ENCODE measurements at places on chromosomes 4 and X. TPM values are rescaled to one million over a fixed set of nuclear protein-coding genes. Genes with fewer than 3 reads are reported as not detected.

DNA sequence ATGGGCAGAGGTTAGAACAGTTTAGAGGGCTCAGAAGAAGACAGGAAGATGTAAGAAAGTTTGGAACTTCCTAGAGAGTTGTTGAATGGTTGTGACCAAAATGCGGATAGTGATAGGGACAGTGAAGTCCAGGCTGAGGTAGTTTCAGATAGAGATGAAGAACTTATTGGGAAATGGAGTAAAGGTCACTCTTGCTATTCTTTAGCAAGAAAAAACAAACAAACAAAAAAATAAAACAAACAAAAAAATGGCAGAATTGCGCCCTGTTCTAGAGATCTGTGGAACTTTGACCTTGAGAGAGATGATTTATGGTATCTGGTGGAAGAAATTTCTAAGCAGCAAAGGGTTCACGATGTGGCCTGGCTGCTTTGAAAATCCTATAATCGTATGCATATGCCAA, 185.1 kb upstream of the SFRP2 start:
- no peak for DNase-seq

GRCh38 chr4:8765084-8765483, 106.6 kb downstream of the HMX1 start:
- DNase-seq = no peak

DNA sequence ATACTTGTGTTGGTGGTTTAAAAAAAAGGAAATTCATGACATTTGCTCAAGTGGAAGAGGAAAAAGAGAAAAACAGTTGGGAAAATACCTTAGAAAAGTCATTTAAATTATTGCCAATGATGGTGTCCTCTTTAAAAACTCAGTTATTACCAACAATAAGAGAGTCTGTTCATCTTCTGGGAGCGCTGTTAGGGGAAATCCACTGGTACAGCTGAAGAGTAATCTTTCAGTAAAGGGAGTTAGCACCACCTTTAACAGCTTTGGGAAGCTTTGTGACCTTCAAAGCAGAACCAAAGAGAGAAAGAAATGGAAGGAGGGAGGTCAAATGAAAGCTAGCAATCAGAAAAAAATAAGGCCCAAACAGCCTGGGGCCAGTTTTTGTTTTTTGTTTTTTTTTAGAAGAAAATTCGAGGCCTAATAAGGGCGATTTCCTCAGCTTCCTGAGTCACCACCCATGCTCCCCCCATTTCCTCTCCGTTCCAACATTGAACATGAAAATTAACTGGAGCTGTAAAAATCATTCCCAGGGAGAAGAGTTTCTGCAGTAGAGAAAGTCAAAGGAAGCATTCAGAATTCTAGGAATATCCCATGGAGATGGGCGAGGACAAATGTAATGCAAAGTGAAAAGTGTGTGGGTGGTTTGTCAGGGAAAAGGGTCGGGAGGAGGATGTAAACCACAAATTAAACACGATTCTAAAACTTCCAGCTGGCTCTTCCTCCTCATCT, 115.1 kb downstream of the SH3KBP1 start:
- DNase-seq = peak; percentile 53

- DNase-seq = no peak
These were observed 543.3 kb downstream of the GRID2 start for GRCh38 chr4:92847026-92847425.

DNA sequence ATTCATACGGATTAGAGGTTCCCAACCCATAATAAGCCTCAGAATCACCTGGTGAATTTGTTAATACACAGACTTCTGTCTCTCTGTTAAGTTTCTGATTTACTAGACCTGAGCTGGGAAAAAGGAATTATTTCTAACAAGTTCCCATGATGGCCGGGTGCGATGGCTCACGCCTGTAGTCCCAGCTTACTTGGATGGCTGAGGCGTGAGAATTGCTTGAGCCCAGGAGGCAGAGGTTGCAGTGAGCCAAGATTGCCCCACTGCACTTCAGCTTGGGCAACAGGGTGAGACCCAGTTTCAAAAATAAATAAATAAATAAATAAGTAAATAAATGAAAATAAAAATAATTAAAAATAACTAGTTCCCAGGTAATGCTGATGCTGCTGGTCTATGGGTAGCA, 412.3 kb downstream of the GALNTL6 start:
- DNase-seq = no peak

DNA sequence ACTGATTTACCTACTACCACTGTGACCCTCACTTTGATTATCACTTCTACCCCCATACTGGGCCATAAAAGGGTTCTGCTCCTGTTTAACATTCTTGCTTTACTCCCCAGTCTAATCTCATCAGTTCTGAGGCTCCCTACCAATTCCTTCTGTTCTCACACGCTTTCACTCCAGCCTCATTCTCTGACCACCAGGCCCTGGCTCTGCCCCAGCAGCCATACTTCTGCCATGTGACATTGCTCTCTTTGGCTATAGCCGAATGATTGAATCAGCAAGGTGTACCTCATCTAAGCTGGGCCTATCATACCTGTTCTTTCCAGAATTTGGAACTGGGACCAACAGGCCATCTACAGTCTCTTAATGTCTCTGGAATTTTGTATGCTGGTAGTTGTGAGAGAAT, 14.4 kb upstream of the ELF2 start:
- DNase-seq = no peak

BEND2 gene
- not detected for polyA plus RNA-seq

CFAP99 gene
- polyA plus RNA-seq = not detected

ZNF711 gene
- 2.2 TPM for polyA plus RNA-seq

ARMCX4 gene
- polyA plus RNA-seq = 3.8 TPM

ADH1B gene
- polyA plus RNA-seq = not detected
